GM04504 (cell line): ENCODE measurements at places on chromosomes 3 and 15.

DNA sequence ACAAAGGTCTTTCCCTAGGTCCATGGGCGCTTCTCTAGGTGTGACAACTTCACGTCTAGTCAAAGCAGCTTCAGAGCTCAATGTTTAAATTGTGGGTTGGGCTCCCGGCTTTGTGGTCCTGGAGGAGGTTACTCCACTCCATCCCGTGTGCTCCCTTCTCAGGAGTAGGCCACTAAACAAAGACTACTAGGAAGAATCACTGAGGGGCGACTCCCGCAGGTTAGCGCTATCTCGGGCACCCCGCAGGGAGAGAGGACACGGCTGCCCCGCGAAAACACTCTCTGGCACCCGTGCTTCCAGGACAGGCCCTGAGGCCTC lies 500 bp downstream of the PARP6 start:
- no peak for DNase-seq

DNA sequence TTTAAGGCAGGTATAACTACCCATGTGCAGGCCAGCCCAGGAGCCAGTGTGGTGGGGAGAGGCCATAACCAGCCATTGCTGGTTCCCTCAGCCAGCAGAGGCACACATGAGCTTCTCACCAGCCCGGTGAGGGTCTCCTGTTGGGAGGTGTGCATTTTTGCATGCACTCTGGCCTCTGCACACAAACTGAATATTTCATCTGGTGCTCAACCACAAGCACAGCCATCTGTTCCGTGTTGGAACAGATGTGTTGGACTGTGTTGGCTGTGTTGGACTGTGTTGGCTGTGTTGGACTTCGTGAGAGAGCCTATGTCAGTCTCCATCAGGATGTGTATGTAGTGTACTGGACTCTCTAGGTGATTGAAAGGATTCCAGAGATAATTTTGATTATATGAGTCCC lies 67.2 kb downstream of the RPL39L start:
- no peak for DNase-seq

GRCh38 chr3:71862371-71863140 lies 77.6 kb upstream of the PROK2 start:
- DNase-seq, result peak; percentile 10

DNA sequence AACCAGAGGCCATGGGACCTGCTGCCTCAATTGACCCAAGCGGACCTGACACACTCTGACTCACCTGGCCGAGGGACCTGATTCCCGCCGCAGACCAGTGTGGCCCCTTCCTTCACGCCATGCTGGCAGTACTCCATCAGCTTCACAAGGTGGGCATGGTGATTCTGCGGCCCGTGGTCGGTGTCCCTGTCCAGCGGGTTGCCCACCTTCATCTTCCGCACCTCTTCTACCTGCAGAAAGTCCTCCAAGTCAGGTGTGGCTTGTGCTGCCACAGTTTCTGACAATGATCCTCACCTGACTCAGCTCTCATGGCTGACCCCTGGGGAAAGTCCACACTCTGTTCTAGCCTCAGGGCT lies 25.9 kb upstream of the SLC41A3 start:
- no peak for DNase-seq

DNA sequence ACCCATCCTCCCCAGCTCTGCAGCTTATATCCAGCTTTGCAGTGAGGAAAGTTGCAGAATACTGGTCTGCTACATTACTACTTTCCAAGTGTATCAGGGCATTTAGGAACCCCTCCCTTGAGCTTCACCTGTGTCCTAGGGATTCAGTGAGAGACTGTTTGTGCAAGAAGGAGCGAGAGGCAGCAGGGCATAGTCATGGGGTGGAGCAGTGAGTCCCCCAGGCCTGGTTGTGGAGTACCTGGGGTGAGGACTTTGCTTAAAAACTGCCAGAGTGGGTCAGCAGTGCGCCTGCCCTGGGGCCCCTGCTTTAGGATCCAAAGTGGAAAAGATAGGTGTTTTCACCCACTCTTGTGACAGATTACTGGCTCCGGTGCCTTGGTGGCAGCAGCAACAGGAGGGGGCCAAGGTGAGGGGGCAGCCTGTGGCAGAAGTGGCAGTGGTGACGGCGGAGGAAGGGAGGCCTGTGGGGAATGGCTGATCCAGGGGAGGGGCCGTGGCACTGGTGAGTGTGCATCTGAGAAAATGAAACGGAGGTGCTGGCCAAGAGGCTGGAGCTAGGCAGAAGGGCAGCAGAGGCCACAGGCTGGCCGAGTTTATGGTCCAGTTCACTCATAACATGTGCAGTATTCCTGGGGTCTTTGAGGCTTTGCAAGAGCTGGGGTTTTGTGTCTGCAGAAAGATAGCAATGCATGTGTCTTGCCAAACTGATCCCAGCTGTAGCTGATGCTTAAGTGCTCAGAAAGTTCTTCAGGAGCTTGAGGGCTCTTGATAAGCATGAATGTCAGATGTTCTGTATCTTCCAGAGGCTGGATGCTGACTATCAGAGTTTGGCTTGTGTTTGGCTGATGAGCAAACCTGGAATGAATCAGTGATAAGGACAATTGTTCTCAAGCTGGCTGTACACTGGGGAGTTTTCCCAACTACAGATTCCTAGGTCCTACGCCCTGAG lies 43.4 kb downstream of the GOLGA6A start:
- no peak for DNase-seq

DNA sequence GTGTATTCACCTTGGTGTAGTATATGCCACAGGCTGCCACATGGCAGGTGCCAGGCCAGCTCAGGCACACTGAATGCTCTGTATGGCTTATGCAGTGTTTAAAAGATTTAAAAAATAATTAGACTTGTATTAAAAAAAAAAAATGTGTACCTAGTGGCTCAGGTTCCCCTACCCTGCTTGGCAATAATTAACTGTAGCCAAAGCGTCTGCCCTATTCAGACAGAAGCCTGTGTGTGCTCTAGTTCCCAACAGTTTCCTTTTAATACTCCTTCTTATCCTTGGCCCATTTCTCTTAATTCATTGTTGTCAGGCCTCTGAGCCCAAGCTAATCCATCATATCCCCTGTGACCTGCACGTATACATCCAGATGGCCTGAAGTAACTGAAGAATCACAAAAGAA lies 752.2 kb upstream of the CFAP20DC start:
- no peak for DNase-seq

DNA sequence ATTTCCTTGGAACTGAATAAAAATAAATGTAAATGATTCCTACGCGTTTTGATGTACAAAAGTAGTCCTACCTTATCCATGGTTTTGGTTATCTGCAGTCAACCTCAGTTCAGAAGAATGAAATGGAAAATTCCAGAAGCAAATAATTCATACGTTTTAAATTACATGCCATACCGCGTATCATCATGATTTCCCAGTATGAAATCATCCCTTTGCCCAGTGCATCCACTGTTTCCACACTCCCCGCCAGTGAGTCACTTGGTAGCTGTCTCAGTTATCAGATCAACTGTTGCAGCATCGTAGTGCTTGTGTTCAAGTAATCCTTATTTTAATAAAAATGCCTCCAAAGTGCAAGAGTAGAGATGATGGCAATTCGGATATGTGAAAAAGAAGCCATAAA lies 9.1 kb upstream of the MFSD1 start:
- peak; percentile 62 for DNase-seq

DNA sequence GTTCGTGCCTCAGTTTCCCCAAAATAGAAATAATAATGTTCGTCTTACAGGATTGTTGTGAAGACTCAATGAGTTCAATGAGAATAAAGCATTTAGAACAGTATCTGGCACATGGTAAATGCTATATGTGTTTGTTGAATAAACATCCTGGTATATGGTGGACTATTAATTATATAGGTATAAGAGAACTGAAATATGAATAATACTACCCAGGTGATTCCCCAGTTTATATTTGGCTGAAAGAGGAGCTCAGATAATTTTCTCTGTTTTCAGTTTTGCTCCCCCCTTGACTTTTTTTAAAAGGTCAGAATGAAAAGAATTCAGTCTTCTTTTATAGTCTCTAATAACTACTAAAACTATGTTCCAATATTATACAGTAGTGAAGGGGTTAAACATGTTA lies 46.9 kb downstream of the USP8 start:
- no peak for DNase-seq

- no peak for DNase-seq
Observed at GRCh38 chr3:12997387-12997786, 75.8 kb downstream of the IQSEC1 start.

- DNase-seq, result no peak
Observed at GRCh38 chr3:53038679-53039375, 7.0 kb downstream of the SFMBT1 start.

- no peak for DNase-seq
Observed at GRCh38 chr15:81894061-81894460, 151.8 kb downstream of the MEX3B start.

DNA sequence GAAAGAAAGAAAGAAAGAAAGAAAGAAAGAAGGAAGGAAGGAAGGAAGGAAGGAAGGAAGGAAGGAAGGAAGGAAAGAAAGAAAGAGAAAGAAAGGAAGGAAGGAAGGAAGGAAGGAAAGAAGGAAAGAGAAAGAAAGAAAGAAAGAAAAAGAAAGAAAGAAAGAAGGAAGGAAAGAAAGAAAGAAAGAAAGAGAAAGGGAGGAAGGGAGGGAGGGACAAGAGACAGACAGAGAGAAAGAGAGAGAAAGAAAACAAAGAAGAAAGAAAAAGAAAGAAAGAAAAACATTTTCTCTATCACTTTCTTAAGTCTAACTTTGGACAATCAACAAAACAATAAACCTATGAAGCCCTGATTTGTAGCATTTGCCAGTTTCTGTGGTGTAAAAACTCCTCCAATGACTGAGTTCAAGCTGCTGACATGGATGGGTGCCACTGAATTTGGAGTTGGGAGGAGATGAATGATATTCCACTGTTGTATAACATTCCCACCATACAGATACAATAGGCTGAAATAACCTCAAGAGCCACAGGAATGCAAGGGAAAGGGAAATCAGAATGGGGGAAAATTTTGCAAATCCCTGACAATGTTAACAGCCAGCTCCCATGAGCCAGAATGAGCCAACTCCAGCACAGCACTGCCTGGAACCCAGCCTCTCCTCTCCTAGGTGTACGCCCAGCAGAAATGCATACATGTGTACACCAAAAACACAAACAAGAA lies 15.0 kb upstream of the RTP3 start:
- DNase-seq, result no peak

- DNase-seq, result no peak
Observed at GRCh38 chr15:62773369-62774165, 269.0 kb upstream of the TPM1 start.

- no peak for DNase-seq
Observed at GRCh38 chr3:193148688-193149473, 92.1 kb upstream of the PLAAT1 start.

GRCh38 chr15:40058476-40059140 lies 19.6 kb upstream of the SRP14 start:
- DNase-seq, result no peak

GRCh38 chr3:66355997-66356396 lies 135.2 kb downstream of the SLC25A26 start:
- DNase-seq, result no peak

- no peak for DNase-seq
Observed at GRCh38 chr15:70259640-70260508, 162.2 kb upstream of the TLE3 start.

GRCh38 chr3:101689286-101689685 lies 2.8 kb upstream of the RPL24 start:
- no peak for DNase-seq

- no peak for DNase-seq
Observed at GRCh38 chr15:77033729-77034671, 36.9 kb downstream of the TSPAN3 start.

DNA sequence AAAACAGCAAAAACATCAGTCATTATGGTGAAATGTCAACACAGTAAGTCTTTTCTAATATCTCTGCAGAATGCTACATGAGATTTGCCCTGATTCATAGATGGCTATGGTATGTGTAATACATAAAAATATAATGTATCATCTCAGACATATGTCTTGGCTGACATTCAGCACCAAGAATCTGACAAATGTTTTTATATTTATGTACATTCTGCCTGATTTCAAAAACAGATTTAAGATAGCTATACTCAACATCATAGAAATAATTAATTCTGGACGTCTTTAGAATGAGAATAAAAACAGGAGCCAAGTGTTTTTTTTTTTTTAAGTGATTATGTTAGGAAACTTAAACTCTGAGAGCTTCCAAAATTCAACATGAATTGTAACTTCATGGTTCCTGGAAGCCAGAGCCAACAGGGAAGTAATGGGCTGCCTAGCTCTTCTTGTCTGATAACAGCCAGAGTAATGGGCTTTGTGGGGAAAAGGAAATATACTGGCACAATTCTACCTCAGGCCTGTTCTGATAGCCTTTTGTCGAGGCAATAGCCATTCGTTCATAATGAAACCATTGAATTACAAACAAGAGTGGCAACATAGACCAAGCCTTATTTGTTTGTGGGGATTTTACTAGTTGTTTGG lies 184.4 kb downstream of the VGLL4 start:
- DNase-seq, result no peak

GRCh38 chr15:86328658-86329057 lies 249.0 kb downstream of the AGBL1 start:
- DNase-seq, result no peak

- no peak for DNase-seq
Observed at GRCh38 chr3:111745786-111746185, 113.3 kb upstream of the PHLDB2 start.

GRCh38 chr15:43867096-43867495 lies 40.3 kb downstream of the WDR76 start:
- no peak for DNase-seq

DNA sequence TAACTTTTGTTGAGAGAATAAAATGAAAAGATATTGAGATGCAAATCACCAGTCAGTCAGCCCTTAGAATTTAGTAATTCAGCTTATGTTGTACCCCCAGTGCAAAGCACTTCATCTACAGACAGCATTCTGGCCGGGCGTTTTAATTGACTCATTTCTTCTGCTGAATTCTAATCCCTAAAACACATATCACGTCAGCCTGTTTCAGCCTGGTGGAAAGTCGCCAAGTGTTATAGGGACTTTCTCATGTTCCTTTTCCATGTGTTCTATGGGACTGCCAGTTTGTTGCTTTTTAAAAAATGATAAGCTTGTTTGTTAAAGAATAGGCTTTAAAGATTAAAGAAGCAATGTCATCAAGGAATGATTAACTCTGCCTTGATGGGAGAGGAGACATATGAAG lies 169.7 kb upstream of the BFSP2 start:
- DNase-seq, result no peak

GRCh38 chr15:31371520-31372240 lies 45.0 kb downstream of the KLF13 start:
- no peak for DNase-seq

GRCh38 chr3:127286571-127287140 lies 1.2 kb downstream of the PRR20G start:
- no peak for DNase-seq

GRCh38 chr3:186670155-186670554 lies 4.3 kb downstream of the HRG start:
- DNase-seq, result no peak

- DNase-seq, result no peak
Observed at GRCh38 chr15:85475317-85475701, 94.9 kb downstream of the AKAP13 start.

DNA sequence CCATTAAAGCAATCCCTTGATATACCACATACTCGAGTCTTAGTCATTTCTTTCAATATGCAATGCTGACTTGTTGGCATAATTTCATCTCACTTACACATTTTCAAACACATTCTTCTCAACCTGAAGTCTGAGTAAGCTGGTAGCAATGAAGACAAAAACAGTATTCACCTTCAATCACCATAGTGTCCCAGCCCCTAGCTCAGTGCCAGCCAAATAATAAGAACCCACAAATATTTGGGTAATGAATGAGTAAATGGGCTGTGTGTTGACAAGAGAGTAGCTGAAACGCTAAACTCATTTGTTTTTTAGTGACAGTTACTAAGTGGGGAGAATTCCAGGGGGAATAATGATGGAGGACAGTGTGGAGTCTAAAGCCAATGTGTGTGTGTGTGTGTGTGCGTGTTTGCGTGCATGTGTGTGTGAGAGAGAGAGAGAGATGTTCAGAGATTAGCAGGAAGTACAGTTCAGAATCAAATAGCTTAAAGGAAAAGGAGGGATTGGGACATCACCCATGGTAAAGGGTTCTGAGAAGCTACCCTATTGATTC lies 165.7 kb downstream of the GAP43 start:
- peak; percentile 81 for DNase-seq
